ENCODE measurements at places on chromosomes 7 and 10.

GRCh38 chr7:47578579-47579270, 3.2 kb downstream of the TNS3 start:
- no peak for DNase-seq

- peak; percentile 34 for DNase-seq
Observed at GRCh38 chr10:122232769-122233168, 38.3 kb upstream of the BTBD16 start.

- no peak for DNase-seq
Observed at GRCh38 chr10:67151471-67151870, 225.6 kb downstream of the LRRTM3 start.

DNA sequence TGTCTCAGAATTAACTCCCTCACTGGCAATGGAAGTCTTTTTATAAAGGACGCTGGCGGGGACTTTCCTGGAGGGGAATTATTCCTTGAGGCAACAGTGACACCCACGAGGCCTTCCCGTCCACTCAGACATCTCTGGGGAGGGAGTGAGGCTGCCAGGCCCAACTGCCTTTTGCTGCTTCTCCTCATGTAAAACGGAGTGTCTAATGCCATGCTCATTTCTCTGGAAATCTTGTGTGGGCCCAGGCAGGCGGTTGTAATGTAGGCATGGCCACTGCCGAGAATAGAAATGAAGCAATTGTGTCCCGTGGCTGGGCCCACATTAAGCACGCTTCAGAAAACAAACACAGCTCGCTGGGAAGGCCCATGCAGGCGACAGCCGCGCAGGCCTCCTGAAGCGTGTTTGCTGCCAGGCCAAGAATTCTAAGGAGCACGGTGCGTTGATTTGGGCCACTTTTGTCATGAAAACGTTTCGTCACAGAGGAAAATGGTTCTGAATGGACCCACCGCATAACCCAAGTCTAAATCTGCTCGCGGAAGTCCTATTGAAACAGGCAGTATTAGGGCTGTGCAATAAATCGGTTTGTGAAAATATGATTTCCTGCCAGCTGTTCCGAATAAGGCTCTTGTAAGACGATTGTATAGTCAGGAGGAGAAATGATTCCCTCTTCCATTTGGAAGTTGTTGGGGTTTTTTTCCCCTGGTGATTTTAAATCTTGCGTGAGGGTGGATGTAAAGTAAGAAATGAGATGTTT, 104.2 kb upstream of the CHST15 start:
- no peak for DNase-seq

DNA sequence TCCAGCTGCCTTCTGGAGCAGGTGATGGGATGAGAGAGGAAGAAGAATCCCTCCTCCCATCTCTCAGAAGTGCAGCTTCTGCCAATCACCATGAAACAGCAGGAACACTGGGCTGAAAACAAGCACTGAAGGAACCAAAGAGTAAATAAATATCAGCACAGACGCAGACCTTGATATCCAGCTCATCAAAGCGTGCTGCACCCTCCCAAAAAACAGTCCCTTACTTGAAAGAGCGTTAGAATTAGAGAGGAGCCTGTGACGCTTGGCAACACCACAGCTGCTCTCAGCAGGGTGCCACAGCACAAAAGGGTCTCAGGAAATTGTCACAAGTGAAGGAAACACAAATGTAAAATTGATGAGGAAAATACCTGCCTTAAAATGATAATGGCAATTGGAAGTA, 39.5 kb downstream of the KLF6 start:
- DNase-seq, result no peak

DNA sequence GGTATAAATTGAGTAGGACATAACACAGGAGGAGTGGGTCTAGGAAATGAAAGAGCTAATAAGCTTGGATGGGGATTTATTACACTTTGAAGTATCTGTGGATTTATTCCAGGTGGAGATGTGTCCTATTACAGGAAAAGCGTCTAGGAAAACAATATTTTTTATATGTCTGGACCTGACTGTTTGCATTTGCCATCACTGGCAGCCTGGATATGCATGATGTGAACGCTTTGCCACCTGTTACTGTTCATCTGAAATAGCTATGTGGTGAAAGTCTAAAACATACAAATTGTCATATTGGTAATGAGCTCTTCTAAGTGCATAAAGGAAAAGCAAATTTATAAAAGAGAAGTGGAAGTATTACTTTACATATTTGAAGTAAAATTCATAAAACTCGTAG, 31.6 kb upstream of the AGMO start:
- no peak for DNase-seq

DNA sequence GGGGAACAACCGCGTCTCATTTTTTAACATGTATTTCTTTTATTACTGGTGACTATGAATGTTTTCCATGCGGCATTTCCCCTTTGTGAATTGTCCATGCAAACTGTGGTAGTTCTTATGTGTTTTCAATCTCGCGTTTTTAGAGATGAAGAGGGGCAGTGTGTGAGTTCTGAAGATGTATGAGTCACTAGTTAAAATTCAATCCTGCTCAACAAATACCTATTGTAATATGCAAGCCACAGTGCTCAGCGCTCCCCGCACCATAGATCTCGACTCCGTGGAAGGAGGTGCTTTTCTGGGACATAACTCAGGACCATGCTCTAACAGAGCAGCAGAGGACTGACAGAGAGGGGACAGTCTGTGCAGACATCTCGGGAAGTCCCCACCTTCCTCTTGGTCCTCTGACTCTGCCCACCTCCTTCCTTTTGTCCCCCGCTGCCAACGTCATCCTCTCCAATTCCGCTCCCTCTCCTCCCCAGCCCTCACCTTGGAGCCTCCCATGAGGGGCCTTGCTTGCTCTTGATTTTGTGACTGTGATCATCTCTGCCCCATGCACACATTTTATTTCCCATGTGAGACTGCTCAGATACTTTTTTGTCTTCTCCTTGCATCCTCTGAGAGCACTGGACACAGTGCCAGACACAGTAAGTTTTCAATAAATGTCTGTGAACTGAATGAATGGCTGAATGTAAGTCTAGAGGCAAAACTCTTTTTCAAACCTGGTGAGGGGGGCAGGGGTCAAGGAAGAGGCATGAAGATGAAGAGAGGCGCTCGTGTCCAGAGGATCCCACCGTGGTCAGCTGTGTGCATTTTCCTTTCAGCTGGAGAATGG, 42.7 kb upstream of the PLEKHA1 start:
- DNase-seq, result no peak

- DNase-seq, result no peak
Observed at GRCh38 chr10:95247200-95247880, 43.5 kb downstream of the PDLIM1 start.

- no peak for DNase-seq
Observed at GRCh38 chr10:119235356-119235755, 28.0 kb downstream of the GRK5 start.

- DNase-seq, result no peak
Observed at GRCh38 chr10:9362721-9363120, 1308.2 kb downstream of the GATA3 start.

DNA sequence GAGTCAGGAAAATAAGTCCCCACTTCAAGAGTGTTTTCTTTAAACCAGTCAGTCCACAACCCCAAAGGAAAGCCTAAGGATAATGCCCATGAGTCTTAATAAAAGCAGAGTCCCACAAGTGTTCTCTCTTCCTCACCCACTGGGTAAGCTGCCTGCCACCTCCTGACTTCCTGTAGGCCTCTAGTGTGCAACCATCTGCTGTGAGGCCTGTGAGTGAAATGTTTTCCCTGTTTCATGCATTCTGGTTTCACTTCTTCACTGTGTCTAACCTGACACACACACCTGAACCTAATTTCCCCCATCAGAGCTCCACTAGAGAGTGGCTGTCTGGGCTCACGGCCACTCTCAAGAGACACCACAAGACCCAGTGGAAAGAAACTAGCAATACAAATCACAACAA, 38.9 kb upstream of the GDF10 start:
- DNase-seq, result no peak

GRCh38 chr7:7138897-7139296, 43.4 kb upstream of the C1GALT1 start:
- no peak for DNase-seq

GRCh38 chr7:129047761-129048160, 7.2 kb downstream of the TNPO3 start:
- DNase-seq, result no peak

- no peak for DNase-seq
Observed at GRCh38 chr7:114949231-114949630, 27.3 kb downstream of the MDFIC start.

DNA sequence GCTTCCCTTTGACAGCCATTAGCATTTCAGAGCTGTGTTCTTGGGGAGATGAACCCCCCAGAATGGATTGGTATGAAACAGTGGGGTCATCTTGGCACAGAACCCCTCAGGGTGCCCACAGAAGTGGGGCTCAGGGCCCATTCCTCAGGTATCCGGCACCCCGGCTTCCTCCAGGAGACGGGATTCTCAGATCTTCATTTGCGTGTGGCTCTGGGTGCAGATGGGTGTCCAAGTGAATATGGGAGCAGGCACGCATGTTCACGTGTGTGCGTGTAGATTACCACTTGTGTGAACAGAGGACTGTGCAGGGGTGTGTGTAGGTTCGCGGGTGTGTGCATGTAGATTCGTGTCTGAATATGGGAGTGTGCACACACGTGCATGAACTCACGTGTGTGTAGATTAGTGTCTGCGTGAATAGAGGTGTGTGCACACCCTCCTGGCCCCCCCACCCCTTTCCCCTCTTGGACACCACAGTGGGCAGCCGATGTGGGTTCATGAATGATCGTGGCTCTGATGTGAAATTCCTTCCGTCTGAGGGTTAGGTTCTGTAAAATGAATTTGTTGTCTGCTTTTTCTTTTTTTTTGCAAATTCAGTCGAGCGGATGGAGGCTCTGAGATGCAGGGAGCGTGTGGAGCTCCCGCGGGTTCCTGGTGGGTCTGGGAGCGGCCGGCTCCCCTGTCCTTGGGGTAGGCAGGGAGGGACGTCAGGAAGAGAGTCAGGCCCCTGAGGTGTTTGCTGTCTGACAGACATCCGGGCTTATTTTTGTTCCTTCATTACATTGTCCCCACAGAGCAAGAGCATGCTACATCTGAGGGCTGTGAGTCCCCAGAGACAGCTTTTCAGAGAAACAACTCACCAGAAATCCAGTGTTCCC, 7.4 kb downstream of the ELFN1 start:
- no peak for DNase-seq

DNA sequence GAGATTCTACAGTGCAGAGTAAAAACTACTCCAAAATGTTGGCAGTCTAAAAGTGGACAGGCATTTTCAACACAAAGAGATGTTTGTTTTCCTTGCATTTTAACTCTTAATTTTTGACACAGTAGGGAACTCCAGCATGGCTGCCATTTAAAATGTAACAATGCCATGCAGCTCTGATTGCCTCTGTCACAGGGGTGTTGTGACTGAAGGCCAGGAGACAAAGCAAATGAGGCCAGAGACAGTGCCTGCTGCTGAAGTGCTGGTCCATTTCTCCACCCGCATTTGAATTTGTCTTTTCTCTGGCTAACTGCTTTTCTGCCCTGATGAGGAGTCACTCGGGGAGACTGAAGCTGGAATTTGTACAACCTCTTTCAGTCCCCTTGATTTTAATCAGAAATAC, 710.6 kb upstream of the GALNT17 start:
- no peak for DNase-seq

DNA sequence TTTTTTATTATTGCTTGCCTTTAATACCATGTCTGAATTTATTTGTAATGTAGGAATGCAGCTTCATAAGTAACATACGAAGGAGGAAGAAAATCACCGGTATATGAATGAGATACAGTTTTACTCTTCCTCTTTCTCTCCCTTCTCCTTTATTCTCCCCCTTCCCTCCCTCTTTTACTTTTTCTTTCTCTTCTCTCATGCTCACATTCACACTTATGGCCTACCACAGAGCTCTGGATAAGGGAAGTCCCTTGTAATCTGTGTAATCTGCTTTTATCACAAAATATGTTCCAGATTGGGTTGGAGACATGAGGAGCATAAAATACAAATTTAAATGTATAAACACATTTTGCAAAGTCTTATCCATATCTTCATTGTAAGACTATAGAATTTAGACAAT, 59.4 kb downstream of the MDFIC start:
- no peak for DNase-seq

DNA sequence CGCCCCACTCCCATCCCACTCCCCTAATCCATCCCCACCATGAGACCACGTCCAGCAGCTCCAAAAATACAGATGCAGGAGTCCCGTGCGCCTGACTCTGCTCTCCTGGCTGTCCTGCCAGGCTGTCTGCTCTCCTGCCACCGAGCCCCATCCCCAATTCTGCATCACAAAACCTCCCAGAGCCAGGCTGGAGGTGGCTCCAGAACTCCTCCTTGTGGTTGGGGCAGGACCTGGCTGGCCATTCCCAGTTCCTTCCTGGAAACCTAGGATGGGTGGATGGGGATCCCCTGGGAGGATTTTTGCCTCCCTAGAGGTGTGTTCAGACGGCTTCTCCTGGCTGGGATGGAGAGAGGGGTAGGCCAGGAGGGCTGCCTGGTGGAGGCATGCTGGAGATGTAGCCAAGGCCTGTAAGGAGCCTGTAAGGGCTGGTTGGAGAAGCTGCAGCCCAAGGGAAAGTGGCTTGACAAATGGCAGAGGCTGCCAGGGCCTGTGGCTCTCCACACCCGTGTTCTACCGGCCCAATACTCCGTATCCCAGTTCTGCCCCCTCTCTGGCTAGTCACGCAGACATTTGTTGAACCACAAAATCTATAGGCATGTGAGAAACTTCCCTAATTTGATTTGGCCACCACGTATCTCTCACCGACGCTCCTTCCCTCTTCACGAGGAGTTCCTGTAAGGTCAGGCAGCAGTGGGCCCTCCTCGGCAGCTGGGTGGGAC, 99.3 kb downstream of the ARHGAP22 start:
- DNase-seq, result no peak

All from renal cortex interstitium (tissue), 15 donors.